ENCODE measurements at places on chromosomes 13 and 19.

- DNase-seq: no peak
Measured at GRCh38 chr19:7355151-7355820, 6.5 kb downstream of the ARHGEF18 start.

- DNase-seq: no peak
Measured at GRCh38 chr13:97422118-97423054, 11.6 kb upstream of the RAP2A start.

GRCh38 chr13:49838989-49839388, 46.5 kb upstream of the KPNA3 start:
- DNase-seq: no peak

DNA sequence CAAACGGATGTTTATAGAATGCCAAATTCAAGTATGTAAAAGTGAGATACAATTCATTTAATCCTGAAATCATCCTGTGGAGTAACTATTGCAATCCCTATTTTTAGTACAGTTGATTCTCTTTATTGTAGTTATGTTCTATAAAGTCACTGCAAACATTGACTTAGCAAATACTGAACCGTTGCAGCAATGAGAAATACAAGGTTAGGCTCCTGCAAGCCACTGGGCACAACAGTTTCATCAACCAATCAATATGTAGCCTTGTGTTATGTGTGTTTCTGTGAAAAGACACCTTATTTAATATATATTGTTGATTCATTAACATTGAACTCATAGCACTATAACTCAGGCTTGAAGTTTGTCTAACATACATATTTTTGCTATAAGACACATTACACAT, 174.4 kb downstream of the DCT start:
- DNase-seq: no peak

- no peak for DNase-seq
Measured at GRCh38 chr13:53038993-53039392, 10.4 kb downstream of the OLFM4 start.

- DNase-seq: no peak
Measured at GRCh38 chr13:46656786-46657185, 103.8 kb downstream of the LRCH1 start.

DNA sequence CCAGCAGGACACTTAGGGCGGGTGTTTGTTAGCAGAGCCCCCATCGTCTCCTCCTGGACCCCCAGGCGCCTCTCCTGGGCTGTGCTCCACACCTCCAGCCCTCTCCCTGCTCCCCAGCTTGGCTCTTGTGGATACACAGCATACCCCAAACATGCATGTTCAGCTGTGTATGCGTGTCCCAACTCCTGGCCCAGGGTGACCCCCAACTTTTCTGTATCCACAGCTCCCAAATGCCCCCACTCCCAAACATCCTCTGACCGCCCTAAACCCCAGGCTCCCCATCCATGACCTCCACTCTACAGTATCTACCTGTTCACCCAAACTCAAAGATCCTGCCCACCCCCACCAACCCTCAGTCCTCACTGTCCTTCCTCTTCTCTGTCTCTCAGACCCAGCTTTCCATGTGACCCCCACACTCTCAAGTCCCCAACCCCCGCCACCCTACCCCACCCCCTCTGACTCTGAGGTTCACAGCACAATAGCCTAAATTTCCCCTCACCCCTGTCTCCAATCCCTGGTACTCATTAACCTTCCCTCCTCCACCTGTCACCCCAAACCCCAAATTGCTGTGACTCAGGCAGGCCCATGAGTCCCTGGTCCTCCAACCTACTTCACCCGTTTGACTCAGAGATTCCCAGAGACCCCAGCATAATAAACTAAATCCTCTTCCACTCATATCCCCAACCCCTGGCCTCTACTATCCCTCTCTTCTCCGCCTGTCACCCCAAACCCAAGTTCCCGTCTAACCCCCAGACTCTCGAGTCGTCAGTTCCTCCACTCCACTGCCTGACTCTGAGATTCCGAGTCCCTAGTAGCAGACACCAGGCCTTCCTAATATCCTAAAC, 968 bp downstream of the UBE2M start:
- DNase-seq: no peak

DNA sequence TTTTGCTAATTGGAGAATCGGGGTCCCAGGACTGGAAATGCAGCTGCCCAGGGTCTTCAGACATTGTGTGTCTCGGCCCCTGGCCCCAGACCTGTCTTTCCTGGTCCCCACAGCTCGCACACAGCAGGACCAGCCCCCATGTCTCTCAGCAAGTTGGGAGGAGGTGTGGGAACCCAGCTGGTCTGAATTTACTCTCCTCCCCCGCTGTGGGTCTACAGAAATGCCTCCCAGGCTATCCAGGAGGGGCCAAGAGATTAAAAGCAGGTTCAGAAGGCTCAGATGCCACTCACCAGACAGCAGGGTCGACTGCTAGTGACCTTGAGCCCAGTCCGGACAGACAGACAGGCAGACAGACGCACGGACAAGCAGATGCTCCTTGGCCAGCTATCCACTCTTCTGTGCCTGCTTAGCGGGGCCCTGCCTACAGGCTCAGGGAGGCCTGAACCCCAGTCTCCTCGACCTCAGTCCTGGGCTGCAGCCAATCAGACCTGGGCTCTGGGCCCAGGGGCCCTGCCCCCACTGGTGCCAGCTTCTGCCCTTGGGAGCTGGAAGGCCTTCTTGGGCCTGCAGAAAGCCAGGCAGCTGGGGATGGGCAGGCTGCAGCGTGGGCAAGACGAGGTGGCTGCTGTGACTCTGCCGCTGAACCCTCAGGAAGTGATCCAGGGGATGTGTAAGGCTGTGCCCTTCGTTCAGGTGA, at the start of gene DAND5:
DAND5 (plus strand) TSS at position 285 of the 697 bp plus-strand sequence; CDS start at position 370, 85 bp downstream.
- peak; percentile 41 for DNase-seq

DNA sequence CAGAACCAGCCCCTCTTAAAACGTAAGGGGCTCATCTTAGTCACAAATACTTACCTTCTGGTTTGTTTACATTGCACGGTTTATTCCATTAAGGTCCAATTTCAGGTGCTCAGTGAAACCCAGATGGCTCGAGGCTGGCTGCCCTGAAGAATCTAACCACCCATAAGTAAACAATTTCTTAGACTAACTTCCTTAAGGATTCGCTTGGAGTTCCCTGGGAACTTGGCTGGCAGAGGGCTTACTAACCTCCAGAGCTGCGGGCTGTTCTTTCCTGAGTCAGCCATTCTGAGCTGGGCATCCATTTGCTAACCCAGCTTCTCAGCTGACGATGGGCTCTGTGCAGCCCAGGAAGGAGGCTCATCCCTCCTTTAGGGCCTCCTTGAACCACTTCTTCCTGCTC, 262.1 kb downstream of the FGF9 start:
- DNase-seq: no peak

DNA sequence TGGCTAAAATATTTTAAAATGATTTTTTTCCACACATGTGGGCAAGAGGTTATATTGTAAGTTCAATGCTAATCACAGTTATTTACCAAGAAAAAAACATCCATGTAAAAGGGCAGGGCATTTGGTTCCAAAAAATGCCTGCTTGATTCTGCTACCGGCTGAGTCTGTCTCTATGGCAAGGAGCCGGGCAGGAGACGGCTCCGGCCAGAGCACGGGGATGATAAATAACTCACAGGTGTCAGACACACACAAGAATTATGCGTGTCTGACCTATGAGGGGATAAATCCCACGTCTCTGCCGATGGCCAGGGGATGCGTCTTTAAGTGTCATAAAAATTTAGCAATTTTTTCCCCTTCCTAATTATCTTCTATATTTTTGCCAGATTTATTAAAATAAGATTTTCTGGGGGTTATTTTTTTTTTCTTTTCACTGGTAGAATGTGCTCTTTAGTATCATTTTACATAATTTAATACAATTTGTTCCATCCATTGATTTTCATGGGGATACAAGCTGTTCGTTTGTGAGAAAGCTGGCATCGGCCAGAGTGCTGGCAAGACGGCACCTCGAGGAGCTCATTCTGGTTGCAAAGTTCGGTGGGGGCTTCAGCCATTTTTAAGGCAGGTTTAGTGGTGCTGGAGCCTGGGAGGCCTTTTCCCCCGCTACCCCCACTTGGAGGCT, 253.9 kb downstream of the ZNF536 start:
- DNase-seq: peak; percentile 63

DNA sequence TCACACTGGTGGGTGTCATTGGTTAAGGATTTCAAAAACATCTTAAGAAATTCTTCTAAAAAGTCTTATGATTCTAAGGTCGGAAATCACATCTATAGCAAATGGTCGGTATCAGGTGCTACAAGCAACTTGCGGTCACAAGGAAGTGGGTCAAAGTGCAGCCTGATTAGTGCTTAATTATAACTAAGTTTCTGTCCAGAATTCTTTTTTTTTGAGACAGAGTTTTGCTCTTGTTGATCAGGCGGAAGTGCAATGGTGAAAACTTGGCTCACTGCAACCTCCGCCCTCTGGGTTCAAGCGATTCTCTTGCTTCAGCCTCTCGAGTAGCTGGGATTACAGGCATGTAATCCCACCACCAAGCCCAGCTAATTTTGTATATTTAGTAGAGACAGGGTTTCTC, 1.2 kb upstream of the GDF15 start:
- DNase-seq: no peak

GRCh38 chr19:17327654-17328516, 6.8 kb downstream of the ANO8 start:
- no peak for DNase-seq

GRCh38 chr13:72960541-72960940, 98.3 kb upstream of the KLF5 start:
- DNase-seq: no peak

DNA sequence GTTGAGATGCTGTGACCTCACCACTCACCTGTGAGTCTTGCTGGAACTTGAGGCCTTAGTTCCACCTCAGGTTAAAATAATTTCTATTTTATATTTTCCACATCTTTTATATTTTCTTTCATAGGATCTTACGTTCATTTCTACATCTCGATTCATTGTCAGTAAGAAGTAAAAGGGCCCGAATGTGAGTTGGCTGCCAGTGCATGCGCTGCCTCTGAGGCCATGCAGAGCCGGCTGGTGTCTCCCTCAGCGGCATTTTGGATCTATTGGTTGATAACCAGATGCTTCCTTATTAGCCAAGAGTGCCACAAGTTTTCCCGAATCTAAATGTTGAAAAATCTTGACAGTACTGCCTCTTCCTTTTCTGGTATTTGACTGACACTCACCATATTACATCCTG, 347.3 kb downstream of the TEX29 start:
- DNase-seq: no peak

- DNase-seq: no peak
Measured at GRCh38 chr13:50244713-50245574, 229.7 kb downstream of the KCNRG start.

- DNase-seq: no peak
Measured at GRCh38 chr13:21010621-21011020, 50.8 kb downstream of the LATS2 start.

GRCh38 chr19:51676566-51677083, 16.5 kb upstream of the SPACA6 start:
- no peak for DNase-seq

DNA sequence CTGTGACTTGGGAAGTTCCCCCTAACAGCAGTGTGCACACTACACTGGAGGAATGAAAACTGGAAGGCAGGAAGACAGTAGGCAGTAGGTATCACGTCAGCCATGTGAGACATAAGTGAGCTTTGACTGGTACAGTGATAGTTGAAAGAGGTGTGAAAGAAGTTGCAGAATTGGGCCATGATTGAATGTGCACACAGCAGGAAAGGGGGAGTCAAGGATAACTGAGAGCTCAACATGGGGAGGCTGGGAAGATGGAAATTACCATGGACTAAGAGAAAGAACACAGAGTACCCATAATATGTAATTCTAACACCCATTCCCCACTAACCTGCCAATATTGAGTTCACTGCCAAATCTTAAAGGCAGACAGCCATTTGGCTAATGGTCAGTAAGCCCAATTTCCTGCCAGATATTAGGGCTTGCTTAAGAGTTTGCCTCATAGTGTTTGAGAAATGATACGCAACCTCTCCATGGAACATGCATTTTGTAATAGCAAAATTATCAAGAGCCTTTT, 321.7 kb downstream of the DCT start:
- no peak for DNase-seq

DNA sequence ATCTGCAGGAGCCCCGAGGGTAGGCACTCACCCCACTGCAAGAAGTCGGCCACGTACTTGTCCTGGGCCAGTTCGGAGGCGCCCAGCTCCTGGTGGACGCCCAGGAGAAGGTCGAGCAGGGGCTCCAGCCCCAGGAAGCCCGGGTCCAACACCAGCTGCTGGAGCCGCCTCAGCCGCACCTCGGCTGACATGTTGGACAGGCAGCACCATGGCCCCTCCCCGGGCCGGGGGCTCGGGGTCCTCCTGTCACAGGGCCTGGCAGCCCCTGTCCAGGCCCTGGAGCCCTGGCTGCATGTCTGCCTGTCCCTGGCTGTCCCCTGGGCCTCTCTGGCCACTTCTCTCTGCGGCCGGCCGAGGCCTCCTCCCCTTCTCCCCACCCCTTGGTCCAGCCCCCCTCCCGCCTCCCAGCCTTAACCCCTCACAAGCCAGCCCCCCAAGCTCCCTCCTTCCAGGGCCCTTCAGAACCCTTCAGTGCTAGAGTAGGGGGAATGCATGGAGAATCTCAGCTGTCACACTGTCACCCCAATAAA, at the start of gene DMPK:
DMPK (minus strand) TSS at position 329 of the 530 bp plus-strand sequence; CDS start at position 191, 138 bp downstream.
- no peak for DNase-seq

DNA sequence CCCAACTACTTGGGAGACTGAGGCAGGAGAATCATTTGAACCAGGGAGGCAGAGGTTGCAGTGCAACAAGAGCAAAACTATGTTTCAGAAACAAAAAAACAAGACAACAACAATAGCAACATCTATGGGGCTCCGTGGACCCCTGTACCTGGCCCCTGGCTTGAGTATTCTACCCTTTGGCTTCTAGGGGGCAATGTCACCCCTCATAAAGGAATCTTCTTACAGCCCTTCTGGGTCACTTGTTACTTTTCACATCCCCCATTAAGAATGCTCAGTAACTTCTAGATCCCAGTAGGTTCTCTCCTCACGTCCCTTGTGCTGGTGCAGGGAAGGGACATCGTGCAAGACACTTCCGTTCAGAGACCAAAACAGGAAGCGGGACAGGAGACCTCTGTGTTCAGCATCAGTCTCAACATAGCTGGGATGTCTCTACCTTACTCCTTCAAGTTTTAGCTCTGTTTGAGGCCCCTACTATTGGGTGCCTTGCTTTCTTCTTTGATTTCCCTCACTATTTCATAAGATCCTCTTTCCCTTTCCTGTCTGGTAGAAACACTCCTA, 218.1 kb upstream of the ARGLU1 start:
- no peak for DNase-seq

DNA sequence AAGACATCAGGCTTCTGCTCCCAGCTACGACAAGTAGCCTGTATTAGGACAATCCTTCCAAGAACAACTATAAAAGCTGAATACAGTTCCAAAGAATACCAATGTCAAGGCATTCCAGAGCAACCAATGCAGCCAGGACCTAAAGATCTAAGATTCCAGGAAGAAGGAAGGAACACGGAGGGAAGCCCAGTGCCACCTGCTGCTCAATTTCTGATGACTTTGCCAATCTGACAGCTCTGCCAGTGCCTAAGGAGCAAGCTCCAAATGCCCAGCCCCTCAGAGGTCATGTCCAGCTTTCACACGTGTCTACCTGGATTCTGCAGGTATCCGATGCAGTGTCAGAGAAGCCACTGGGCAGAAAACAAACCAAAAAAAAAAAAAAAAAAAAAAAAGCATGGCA, 164.4 kb downstream of the IRS2 start:
- no peak for DNase-seq

- DNase-seq: no peak
Measured at GRCh38 chr19:27780367-27781075, 1432.4 kb downstream of the UQCRFS1 start.

- no peak for DNase-seq
Measured at GRCh38 chr13:24630121-24630520, 50.1 kb upstream of the ATP12A start.
